ENCODE measurements at places on chromosomes 6 and 20.
A peak's percentile ranks its signal among the peaks of the same experiment; 100 is the strongest.

GRCh38 chr6:153595903-153596302 is 443.1 kb upstream of the OPRM1 start:
- DNase-seq = no peak

DNA sequence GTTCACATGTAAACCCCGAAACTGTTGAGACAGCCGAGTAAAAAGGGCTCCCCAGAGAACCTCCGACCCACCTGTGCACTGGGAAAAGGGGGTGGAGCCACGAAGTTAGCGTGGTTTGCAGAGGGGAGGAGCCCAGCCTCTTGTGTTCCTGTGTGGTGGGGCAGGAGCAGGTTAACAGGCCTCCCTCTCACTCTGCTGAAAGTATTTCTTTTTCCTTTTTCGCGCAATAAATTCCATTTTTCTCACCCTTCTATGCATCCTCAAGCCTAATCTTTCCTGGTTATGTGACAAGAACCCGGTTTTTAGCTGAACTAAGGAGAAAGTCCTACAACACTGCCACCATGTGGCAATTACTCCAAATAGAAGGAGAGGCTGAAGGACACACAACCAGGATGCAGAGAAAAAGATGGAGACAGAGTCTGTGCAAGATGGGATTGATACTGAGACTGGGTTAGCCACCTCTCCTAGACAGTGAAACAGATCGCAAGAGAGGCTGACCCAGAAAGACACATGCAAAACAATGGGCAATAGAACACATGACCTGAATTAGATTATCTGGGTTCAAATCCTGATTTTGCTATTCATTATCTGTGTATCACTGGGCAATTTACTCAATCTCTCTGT is 168.7 kb upstream of the PRSS16 start:
- peak; percentile 79 for DNase-seq

- DNase-seq = peak; percentile 12
These were observed 94.0 kb upstream of the HIVEP1 start for GRCh38 chr6:11917951-11918738.

DNA sequence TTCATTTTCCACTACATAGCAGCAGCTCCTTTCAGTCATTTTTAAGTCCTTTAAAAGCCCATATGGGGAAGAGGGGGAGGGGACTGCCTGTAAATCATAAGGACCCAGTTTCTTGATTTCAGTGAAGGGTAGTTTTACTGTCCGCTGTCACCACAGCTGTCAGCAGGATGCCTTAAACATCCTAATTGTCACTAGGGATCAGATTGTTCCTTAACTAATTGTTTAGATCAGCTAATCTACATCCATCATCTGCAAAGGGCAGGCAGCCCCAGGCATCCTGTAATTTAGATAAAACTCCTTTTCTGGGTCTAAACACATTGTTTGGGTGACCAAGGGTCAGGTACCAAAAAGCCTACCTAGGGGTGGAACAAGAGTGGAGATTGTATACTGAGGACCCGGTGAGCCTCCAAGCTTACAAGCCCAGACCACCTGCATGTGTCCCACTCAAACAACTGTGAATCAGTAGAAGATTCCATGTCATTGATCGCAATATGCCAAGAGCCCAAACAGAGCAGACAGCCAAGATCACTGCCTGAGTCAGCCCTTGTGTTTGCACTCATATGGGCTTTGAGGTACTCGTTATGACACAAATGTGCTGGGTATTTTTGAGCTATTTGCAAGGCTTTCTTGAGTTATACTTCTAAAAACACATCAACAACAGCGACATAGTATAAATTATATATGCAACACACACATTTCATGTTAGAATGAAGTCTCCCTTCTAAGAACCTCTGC is 198.7 kb upstream of the CEP162 start:
- DNase-seq = peak; percentile 7

- no peak for DNase-seq
These were observed 94.5 kb downstream of the TPBG start for GRCh38 chr6:82458147-82458546.

DNA sequence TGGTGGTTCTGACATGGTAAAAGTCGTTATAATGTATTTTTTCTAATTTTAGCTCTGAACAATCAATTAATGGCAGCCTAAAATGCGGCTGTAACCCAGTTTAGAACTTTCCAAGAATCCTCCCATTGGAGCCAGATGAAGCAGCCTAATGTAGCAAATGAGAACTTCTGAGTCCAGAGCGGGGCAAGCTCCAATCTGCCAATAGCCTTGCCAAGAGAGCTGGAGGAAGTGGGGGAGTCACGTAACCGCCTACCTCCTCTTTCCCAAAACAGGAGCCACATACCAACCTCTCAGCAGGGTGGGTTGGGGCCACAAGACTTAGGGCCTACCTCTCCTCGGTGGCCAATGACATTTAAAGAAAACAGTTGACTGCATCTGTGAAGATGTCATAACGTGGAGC is 230.6 kb downstream of the SOD2 start:
- no peak for DNase-seq

DNA sequence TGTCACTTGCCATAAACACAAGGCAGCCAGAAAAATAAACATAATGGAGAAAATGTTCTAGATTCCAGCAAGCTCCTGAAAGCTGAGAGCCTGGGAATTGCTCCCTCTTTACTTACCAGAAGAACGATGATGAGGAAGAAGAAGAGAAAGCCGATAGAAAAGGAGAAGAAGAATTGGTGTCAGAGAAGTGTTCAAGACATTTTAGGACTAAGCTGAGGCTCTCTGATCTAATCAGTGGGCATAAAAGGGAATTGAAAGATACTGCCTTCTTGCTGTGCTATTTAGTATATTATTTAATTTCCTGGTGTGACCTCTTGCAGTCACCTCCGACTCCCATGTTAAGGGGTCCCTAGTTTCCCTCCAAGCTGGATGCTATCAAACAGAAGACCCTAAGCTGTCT is 316.6 kb upstream of the JARID2 start:
- no peak for DNase-seq

- DNase-seq = no peak
These were observed 2.1 kb upstream of the ARMC2 start for GRCh38 chr6:108846101-108846500.

DNA sequence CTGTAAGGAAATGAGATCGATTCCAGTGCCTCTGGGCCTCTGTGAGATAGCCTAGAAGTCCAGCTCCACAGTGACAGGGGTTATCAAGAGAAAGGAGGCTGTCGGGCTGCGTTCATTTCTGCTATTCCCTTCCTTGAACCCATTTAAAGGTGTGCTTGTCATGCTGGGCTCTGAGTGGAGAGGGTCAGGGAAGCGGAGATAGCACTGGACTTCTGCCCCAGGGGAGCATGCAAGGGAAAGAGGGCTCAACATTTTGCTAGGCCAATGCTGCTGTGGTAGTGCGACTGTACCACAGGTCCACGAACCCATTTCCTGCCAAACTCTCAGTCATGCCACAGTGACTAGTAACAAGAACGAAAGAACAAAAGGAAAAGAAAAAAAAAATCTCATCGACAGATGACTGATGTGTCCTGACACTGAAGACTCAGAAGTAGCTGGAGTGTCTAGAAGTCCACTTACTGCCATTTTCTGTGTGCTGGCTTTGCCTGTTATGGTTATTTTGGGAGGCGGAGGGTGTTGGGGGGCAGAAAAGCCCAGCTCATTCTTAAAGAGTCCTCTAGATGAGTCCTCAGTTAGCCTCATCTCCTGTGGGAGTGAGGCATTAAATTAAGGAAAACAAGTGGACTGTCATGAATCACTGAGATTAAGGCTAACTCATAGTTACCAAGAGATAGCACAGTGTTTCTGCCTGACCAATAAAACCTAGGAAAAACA is 8.1 kb downstream of the NEDD9 start:
- peak; percentile 64 for DNase-seq

DNA sequence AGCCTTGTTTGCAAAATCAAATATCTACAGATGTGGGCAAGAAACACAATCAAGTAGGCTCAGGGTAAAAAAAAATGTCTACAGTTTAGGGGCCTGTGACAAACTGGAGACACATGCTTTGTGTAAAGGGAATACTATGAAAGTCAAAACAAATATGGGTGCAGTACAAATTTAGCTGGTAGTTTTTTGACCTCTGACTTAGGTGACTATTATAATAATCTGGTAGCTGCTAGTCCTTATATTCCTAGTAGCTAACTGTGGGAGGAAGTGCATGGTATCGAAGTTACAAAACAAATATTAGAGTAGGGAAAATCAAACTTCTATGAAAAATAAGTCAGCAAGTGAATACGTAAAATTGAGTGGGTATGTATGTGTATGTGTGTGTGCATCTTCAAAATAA is 35.4 kb downstream of the CYP24A1 start:
- no peak for DNase-seq

DNA sequence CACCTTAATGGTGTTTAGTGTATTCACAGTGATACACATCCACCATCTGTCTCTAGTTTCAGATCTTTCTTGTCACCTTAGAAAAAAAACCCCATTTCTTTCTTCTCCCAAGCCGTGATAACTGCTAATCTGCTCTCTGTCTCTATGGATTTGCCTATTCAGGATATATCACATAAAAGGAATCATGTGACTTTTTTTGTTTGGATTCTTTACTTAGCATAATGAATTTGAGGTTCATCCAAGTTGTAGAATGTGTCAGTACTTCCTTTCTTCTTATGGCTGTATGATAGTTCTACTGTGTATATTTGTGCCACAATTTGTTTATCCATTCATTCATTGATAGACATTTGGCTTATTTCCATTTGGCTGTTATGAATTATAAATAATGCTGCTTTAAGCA is 57.1 kb downstream of the ITCH start:
- peak; percentile 51 for DNase-seq

GRCh38 chr6:56241124-56241802 is 6.1 kb downstream of the COL21A1 start:
- DNase-seq = no peak

DNA sequence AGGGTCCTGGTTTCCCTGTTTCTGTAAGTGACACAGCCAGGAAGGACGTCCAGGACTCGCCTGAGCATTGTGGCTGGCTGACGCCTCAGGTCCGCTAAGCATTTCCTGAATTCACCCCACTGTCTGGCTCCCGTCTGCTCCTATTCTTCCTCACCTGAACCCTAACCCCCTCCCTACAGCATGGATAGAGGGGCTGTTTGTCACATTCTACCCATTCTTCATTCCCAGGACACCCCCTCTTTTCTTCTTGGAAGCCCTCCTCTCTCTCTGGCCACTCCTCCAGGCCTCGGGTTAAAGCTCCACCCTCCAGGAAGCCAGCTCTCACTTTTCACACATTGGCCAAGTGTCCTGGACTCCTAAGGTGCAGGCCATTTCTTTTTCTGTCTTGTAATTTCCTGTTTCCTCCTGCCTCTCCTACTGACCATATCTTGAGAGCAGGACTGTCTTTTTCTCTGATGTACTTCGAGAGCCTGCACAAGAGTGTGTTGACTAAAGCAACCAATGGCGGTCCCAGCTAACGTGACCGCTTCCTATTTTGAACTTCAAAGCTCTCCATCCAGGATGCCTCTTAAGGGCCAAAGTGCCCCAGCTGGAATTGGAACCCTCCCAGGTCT is 24.2 kb upstream of the MYMX start:
- peak; percentile 69 for DNase-seq

GRCh38 chr6:74814440-74814839 is 391.4 kb downstream of the COL12A1 start:
- no peak for DNase-seq

DNA sequence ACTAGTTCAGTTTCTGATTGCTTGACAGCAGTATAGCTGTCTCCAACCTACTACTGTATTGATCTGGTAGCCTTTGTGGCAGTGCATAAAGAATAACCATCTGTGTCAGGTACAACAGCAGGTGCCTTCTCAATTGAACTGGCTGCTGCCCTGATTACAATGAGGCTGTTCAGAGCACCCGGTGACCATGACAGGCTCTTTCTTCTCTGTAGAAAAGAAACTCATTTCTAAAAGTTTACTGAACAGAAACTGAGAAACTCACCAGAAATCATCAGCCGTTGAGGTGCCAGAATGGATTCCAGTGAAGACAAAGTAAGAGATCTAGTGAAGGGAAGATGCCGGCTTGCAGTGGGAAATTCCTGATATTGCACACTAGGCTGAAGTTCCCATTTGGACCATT is 954.4 kb downstream of the PHF3 start:
- no peak for DNase-seq

DNA sequence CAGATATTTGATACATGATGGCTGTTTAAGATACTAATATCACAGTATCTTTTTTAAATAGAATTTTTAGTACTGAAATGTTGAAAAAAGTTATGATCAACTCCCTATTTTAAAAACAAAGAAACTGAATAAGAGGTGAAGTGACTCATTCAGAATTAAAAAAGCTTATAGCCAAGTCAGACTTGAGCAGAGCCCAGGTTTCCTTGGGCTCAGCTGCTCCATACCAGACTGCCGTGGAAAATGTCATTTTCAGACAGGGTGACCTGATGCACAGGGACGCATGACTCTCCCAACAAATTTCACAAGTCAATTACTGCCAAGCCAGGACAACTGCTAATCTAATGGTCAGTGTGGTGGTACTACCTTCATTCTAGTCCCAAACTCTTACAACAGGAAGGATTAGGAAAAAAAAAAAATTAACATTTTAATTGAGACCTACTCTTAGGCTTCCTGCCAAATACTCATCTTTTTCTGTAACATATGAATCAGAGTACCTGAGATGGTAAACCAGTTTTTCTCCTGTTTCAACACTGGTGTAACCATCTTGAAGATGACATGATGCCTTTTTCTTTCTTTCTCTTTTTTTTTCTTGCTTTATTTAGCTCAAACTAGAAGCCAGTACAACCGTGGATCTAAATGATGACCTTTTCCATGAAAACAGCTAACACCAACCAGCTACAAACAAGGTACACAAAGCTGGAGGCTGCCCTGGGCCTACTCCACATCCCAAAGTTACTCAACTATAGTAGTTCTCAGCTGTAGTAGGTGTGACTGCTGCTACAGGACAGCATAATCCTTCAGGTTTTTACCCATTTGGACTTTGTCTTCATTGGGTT is 30.5 kb downstream of the SLC22A23 start:
- DNase-seq = no peak

GRCh38 chr6:128057541-128057940 is 156.7 kb upstream of the THEMIS start:
- no peak for DNase-seq

DNA sequence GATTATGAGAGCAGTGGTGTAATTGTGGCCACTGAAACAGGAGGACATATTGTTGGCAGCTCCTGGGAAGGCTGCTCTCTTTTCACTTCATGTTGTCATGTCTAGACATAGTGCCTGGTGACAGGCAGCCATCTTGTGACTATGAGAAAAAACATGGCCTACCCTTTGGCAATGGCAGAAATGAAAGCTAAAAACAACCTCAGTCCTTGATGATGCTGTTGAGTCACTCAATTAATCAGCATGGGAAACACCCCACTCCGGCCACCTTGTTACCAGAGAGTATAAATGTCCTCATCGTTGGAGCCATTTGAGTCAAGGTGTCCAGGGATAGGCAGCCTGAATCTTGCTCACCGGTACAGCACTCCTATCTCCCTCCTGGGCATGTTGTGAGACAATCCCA is 31.2 kb upstream of the HMGA1 start:
- DNase-seq = no peak

GRCh38 chr6:64429926-64430325 is 794.3 kb downstream of the PHF3 start:
- DNase-seq = no peak

DNA sequence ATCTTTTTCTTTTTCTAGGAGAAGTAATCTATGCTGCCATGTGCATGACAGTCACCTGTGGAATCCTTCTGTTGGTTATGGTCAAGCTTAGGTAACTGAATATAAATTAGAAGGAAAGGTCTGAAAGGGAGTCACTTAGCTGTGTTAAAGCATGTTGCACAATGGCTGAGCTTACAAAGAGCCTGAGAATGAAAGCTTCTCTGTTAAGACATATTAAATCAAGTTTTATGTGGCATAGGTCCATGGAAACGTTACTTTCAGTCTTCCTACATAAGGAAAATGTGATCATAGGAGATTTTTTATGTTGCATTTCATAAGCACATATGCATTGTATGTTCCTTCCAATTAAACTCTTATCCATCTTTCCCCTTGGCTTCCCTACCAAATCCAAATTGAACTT is 72.1 kb downstream of the GFRAL start:
- no peak for DNase-seq

All from dermis blood vessel endothelial cell (primary cell).